ENCODE measurements at places on chromosomes 13 and 19. TPM values are rescaled to one million over a fixed set of nuclear protein-coding genes. Genes with fewer than 3 reads are reported as not detected.

IFNL1 gene
- total RNA-seq = not detected

RNF225 gene
- total RNA-seq = 3.0 TPM

TMEM86B gene
- 0.21 TPM for total RNA-seq

CACTIN gene
- 29.0 TPM for total RNA-seq

VAV1 gene
- 2.3 TPM for total RNA-seq

ZFP14 gene
- total RNA-seq = 1.4 TPM

POU2F2 gene
- 0.21 TPM for total RNA-seq

CARD8 gene
- total RNA-seq = 5.1 TPM

ZNF99 gene
- total RNA-seq = not detected

CEACAM3 gene
- not detected for total RNA-seq

FGF21 gene
- not detected for total RNA-seq

MAU2 gene
- total RNA-seq = 23.4 TPM

ERCC2 gene
- 6.0 TPM for total RNA-seq

NLRP9 gene
- not detected for total RNA-seq

ATXN8OS gene
- total RNA-seq = not detected

SSC5D gene
- not detected for total RNA-seq

IGFL3 gene
- not detected for total RNA-seq

GNG8 gene
- total RNA-seq = not detected

PRRG2 gene
- total RNA-seq = 7.2 TPM

CGB5 gene
- 0.24 TPM for total RNA-seq
